ENCODE measurements at places on chromosomes 2 and 18.

- no peak for DNase-seq
Observed at GRCh38 chr2:30272761-30273573, 41.6 kb downstream of the LBH start.

DNA sequence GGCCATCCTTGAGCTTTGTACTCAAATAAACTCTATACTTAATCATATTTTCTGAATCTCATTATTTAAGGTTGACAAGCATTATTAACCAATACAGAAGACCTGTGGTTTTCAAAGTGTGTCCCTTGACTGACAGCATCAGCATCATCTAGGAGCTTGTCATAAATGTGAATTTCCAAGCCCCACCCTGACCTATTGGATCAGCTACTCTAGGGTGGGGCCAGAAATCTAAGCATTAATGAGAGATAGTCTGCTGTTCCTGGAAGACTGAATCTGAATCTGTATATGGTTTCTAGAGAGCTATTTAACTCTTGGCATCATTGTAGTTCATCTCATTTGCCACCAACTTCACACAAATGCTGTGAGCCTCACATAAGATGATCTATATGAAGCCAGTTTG lies 86.6 kb downstream of the CD8B2 start:
- DNase-seq: no peak

DNA sequence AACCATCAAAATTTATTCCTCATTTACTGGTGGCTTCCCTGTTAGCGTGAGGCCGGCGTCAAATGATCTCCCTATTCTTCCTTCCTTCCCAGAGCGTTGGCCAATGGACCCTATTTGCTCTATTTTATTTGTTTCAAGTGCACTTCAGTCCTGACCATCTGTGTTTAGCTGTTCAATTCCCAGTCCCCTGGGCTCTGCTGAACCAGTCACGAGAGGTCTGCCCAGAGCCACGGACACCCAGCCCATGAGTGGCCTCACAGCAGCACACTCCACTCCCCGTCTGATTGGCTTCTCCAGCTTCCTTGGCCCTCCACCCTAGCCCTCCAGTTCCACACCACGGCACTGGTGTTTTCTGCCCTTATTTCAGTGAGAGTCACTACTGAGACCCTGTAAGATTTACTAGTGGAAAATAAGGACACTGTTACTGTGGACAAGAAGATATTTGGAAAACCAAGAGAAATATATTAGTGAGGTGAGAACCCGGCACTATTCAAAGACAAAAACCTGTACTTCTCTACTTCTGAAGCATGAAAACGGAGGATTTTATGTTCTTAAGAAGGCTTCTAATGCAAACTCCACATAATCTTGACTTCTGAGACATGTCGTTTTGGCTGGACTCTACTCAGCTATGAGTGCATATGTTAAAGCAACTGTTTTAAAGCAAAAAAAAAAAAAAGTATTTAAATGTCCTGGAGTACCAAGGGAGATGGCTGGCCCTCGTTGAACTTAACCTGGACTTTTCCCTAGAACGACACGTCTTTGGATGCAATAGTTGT lies 86.6 kb downstream of the COL6A3 start:
- no peak for DNase-seq

DNA sequence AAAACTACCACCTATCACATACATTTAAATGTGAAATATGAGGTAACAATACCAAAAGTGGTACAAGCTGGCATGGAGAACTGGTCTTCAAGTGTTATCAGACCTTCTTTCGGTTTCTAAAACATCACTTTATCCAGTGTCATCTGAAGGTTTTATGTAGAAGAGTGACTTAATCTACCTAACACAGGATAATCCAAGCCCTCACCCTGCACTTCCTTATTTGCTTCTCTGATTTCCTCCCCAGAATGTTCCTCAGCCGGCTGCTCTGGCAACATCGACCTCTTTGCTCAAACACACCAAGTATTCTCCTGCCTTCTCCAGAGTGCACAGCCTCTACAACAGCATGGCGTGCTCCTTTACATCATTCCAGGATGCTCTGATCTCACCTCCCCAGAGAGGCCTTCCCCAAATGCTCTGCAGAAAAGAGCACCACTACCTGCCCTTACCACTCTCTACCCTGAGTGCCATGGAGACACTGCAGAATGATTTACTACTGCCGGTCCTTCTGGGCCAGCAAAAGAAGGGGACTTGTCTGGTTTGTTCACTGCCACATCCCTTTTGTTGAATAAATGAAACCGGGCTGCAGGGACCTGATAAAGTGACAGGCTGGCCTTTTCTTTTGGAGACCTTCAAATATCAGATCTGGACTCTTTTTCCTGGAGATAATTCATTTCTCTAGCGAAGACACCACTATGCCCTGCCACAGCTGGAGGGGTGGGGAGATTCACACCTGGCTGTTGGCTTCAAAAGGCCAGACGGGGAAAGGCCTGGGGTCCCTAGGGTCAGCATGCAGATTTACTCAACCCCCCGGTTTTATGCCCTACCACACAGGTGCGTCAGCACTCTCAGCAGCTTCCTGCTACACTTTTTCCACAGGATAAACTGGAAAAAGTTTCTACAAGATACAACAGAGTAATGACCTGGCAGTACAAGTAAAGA lies 42.0 kb downstream of the TTR start:
- no peak for DNase-seq

DNA sequence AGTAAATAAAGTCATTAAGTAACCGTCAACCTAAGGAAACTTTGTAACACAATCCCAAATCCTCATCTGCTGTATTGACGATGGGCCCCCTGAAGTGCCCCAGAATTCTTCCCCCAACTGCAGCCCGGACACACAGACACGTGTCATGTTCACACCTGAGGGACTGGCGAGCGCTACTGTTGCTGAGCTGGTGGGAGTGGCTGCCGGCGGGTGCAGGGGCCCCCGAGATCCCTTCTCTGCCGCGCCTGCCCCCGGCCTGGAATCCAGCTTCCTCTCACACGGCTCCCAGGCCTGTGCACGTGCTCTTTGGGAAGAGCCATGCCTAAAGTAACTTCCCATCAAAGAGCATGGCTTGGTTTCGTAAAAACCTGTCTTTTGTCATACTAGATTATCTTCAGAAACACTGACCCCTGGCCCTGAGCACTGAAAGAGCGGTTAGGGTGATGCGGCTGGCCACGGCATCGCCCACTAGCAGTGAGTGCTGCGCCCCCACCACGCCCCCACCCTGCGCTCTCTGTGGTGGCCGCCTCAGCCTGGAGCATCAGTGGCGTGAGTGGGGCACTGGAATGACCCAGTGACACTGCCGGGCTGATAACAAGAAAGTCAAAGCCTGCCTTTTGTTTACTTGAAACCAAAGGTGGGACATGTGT lies 56.0 kb downstream of the ADI1 start:
- DNase-seq: no peak

- no peak for DNase-seq
Observed at GRCh38 chr2:45045706-45046105, 36.5 kb upstream of the SIX2 start.

DNA sequence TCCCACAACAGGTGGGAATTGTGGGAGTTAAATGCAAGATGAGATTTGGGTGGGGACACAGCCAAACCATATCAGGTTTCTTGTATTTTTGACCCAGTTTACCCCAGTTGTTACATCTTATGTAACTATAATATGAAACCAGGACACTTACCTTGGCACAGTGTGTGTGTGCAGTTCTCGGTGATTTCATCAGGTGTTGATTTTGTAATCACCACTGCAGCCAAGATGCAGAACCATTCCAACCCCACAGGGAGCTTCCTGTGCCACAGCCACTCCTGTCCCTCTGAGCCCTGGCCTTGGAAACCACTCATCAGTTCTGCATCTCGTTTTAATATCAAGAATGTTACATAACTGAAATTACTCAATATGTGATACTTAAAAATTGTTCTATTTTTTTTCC lies 31.8 kb downstream of the ATP9B start:
- DNase-seq: no peak

DNA sequence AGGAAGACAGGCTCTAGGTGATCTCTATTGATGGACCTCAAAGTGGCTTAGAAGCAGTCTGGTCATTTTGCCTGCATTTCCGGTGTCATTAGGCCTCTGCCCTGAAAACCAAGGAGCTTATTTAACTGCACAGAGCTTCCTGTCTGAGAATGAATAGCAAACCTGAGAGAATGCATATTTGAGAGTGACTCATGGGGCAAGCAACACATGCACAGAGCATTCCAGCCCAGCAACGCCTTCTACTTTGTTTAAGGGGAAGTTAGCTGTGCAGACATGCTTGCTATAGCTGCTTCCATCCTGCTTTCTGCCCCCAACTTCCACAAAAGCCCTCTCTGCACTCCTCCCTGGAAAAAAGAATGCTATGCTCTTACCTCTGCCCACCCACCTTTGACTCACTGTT lies 232.8 kb downstream of the GRB14 start:
- DNase-seq: no peak

GRCh38 chr2:183037553-183038340 lies 510 bp downstream of the NCKAP1 start:
- DNase-seq: peak; percentile 40

GRCh38 chr2:118731413-118731812 lies 116.0 kb downstream of the EN1 start:
- no peak for DNase-seq

GRCh38 chr2:7951001-7951400 lies 730.9 kb upstream of the ID2 start:
- DNase-seq: no peak

DNA sequence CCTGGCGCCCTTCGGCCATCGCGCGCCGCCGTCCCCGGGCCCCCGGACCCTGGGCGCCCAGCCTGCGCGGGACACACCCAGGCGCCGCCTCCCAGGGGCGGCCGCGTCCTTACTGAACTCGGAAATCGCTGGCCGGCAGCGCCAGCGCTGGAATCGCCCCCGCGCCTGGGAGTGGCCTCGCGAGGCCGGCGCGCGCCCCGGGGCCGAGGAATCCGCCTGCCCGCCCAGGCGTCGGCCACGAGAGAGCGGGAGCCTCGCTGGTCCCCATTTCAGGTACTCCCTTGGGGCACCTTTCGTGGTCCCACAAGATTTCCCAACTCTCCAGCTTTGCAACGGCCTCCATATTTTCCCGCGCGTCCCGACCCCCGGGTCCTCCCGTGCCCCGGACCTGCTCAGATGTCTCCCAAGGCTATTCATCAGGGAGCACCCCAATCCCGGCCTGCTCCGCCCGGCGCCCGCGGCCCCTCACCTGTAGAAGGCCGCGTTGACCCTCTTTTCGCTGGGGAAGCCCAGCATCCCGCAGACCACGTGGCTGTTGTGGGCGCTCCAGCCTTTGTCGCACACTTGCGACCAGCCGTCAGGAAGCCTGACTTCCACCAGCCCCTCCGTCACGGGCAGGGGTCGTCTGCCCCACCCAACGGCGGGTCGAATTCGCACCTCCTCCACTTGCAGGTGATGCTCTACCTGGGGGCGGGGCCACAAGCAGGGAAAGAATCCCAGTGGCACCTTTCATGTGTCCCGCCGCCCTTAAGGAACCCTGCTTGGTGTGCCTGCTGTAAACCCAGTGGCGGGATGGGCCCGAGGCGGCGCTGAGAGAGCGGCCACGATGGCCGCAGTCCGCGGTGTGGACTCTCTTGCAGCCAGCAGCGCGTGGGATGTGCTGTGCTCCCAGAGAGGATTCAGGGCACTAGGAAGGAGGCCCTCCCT lies 4.6 kb downstream of the LOXL3 start:
- no peak for DNase-seq

GRCh38 chr2:189171956-189172609 lies 7.5 kb downstream of the COL5A2 start:
- DNase-seq: no peak

GRCh38 chr18:48597671-48598070 lies 58.8 kb downstream of the CTIF start:
- no peak for DNase-seq

DNA sequence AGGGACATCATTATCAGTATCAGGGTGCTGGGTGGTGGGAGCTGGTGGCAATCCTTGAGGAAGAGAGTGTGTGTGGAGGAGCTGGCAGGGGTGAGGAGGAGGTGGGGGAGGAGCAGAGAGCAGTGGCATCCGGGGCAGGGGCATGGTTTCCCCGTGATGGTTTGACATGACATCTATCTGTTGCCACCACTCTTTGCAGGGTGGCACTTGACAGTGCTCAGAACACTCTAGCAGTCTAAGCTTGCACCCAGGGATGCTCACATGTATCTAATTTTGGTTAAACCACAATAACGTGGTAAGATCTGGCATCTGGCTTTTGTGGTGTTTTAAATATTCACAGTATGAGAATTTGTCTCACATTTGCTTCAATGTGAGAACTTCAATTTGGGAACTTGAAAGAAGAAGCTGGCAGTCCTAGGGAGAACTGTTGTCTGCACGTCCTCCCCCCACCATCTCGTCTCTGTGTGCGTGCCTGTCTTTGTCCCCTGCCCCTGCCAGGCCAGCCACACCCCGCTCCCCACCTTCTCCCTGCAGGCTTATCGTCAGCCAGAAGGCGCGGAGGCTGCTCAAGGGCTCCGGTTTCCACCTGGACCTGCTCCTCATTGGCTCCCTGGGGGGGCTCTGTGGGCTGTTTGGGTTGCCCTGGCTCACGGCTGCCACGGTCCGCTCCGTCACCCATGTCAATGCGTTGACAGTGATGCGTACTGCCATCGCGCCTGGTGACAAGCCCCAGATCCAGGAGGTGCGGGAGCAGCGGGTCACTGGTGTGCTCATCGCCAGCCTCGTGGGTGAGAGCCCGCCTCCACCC lies 11.7 kb downstream of the SLC4A3 start:
- DNase-seq: no peak

DNA sequence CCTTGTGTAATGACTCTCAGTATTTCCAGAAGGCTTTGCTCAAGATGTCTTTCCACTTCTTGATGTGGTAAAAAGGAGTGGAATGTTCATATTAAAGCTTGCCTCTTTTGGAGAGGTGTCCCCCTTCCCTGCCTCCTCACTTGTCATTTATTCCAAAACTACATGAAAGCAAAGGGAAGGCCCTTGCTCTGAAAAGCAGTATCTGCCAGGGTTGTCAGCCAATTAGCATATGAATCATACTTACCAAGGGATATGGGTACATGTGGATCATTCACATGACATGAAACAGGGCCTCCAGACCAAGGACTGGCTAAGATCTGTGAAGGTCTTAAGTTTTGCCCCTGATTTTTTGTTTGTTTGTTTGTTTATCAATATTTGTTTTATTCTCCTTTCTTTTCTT lies 31.3 kb downstream of the ANXA4 start:
- DNase-seq: no peak

DNA sequence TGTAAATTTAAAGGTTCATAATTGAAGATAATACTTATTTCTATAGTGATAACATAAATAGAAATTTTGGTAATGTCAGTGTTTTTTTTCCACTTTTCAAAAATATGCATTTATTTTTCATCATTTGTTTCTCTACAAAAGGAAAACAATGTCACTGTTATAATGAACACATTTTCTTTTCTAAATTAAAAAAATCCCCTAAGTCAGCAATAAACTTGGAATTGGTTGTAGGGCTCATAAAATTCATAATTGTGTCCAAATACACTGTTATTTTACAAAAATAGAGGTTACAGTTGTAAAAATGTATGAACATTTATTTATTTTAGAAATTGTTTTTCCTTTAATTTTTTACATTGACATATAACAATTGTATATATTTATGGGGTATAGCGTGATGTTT lies 26.4 kb upstream of the SERPINB12 start:
- no peak for DNase-seq

GRCh38 chr2:231701456-231702373 lies 6.6 kb upstream of the PTMA start:
- no peak for DNase-seq

DNA sequence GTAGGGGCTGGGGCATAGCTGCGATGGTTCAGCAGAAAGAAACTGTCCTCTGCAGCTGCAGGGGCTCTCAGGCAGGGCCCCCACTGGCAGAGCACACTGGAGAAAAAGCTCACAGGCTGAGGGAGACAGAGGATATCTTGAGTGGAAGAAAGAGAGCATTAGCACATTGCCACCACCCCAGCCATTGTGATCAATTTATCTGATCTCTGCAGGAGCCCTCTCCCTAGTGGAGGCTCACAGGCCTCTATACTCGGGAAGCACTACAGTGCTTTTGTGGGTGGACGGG lies 801 bp upstream of the SFTPB start:
- DNase-seq: no peak
